ENCODE measurements at places on chromosomes 1 and 21.

- DNase-seq, result no peak
Observed at GRCh38 chr1:70717656-70718055, 306.6 kb downstream of the CTH start.

- no peak for DNase-seq
Observed at GRCh38 chr1:165896277-165896676, 68.9 kb downstream of the UCK2 start.

GRCh38 chr1:244111027-244111426 lies 59.9 kb downstream of the ZBTB18 start:
- no peak for DNase-seq

DNA sequence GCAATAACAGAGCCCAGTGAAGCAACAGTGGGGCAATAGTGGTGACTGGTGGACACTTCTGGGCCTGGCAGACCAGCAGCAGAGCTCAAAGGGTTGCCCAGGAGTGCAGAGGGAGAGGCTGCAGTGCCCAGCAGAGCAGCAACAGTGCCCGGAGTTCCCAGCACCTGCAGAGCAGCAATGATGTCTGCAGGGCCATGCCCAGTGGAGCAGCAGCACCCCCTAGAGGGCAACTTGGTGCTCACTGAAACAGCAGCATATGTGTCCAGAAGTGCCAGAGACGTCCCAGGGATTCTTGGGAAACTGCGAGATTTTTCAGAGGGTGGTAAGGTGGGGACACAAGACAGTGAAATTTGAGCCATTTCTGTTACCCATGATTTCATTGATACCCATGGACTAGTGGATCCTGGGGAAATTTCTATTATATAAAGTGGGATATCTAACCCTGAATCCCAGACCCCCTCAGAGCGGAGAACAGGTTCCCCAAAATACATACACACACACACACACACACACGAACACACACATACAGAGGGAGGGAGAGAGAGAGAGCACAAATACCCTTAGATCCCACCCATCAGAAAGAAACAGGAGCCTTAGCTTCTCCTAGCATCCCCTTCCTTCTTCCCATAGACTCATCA lies 156.9 kb upstream of the GJB5 start:
- peak; percentile 71 for DNase-seq

DNA sequence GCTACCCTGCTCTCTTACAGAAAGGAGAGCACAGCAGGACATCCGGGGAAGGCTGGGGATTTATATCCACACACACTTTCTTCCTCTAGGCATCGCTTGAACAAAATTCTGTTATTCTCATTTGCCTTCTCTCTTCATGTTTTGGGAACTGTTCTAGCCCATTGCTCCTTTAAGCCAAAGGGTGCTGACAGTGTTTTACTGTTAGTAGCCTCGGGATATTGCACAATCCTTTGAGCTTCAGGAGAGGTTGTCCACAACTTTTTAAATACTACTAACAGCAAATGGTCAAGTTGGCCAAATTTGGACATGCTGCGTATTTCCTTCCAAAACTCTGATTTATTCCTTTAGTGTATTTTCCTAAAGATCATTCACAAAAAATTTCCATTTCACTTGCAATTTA lies 579.2 kb upstream of the RGS18 start:
- DNase-seq, result no peak

- no peak for DNase-seq
Observed at GRCh38 chr1:178267646-178268094, 173.8 kb downstream of the RASAL2 start.

GRCh38 chr1:44380666-44381177 lies 24.3 kb upstream of the RNF220 start:
- no peak for DNase-seq

DNA sequence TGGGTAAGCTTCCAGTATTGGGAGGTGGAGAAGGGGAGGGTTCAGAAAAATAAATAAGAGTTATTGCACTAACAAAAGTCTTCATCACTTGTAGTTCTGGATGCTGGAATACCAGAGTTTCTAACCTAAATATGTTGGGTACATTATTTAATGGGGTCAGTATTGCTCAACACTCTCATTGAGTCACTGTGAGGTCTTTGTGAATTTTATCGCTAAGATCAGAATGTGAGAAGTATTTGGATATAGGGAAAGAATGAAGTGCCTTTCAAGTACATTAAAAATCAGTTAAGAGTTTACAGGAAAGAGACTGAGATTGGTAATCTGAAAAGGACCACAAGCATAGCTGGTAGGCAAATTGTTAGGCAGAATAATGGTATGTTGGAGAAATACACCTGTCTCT lies 8.8 kb downstream of the SNRPE start:
- no peak for DNase-seq

- no peak for DNase-seq
Observed at GRCh38 chr1:212920896-212921295, 29.4 kb upstream of the VASH2 start.

DNA sequence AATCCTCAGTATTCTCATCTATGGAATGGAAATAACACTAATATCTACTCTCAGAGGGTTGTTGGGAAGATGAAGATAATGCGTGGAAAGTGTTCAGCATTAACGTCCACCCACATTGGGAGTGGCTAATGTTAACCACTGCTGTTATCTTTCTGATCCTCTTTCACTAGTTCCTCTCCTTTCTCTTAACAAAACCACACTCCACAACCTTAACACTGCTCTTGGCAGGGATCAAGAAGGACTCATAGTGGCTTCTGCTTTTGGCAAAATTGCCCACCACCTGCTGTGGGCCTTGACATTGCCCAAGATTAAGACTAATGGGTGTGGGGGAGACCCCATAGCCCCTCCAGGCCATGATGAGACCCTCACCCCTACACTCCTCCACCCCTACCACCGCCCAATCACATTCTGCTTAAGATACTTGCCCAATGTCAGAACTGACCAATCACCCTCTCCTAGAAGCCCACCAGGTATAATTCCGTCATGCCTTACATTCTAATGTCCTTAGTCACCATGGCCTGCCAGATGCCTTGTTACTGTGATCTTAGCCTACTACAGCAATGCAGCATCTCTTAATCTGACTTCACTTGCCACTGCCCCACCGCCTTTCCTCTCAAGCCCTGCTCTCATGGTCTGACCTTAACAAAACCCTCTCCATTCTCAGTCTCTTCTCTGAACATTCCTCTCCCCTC lies 27.1 kb downstream of the DHCR24 start:
- DNase-seq, result no peak

GRCh38 chr21:21039624-21040170 lies 41.5 kb downstream of the NCAM2 start:
- DNase-seq, result no peak

DNA sequence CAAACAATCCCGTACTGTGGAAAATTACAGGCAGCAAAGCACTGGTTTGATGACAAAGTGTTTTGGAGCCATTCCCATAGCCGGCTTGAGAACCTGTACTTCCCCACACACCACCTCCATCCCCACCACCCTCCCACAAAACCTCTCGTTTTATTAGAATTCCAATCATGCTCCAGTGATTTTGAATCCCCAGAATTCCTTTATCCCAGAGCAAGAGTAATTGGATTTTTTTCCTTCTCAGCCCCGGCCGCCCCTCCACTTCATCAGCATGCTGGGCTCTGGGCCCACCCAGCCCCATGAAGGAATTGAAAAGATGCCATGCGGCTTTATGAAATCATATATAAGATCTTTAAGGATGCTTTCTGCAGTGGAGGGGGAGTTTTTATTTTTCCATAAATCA lies 136.6 kb downstream of the OMA1 start:
- DNase-seq, result no peak

DNA sequence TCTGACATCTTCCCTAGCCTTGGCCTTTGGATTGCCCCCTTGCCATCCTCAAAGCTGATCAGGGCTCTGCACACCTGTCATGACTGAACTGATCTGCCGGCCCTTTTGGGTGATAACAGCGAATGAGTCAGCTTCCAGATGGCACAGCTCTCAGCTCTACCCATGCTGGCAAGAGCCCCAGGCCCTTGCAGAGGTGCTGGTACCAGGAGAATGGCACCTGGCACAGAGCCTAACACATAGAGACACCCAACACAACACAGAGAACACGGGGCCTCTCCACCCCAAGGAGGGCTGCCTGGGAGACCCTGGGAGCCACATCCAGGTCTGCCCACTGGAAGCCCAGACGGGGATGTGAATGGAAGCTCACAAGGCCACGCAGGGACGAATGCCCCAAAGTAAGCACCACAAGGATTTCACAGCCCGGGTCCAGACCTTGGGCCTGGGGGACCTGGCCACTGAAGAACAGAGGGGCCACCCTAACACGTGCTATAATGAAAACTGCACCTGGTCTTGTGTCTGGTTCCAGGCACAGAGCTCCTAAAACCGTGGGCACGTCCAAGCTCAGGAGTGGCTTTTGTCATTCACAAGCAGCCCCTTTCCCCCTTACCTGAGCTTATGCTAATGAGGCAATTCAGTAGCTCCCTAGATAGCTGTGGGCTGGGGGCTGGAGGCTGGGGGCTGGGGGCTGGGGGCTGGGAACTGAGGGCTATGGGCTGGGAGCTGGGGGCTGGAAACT lies 160.5 kb downstream of the NPHP4 start:
- no peak for DNase-seq

GRCh38 chr1:242239398-242239797 lies 240.5 kb upstream of the MAP1LC3C start:
- no peak for DNase-seq

DNA sequence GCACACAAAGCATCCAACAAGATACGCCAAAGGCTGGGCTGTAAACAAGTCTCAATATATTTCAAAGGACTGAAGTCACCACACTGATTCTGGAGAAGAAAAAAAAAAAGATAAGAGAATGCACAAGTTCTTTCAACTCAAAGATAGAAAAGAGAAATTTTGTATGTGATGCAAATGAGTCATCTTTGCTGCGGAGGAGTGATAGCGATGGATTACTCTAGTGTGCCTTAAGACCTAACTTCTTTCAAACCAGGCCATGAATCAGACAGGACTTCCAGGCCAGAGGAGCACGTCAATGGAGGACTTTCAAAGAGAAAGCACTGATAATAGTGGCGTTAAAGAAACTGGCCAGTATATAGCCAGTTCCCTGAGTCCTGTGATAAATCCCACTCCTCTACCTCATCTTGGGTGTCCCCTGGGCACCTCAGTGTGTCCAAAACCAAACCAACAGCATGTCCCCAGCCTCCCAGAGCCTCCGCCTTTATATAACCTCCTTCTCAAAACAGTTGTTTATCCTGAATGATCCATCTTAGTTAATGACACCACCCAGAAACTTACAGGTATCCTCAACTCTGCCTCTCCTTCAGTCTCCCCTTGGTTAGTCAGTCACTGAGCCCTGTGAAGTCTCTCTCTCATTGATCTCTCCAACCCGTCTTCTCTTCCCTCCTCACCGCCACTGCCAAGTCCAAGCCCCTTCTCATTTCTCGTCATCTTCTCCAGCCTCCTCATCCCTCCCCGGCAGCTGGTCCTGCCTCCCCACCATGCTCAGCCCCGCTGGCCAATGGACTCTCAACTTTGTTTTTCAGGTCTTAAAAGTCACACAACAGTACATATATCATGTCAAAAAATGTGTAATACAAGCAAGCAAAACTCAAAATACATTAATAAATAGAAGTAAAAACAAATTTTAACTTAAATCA lies 47.2 kb upstream of the IFFO2 start:
- DNase-seq, result no peak

DNA sequence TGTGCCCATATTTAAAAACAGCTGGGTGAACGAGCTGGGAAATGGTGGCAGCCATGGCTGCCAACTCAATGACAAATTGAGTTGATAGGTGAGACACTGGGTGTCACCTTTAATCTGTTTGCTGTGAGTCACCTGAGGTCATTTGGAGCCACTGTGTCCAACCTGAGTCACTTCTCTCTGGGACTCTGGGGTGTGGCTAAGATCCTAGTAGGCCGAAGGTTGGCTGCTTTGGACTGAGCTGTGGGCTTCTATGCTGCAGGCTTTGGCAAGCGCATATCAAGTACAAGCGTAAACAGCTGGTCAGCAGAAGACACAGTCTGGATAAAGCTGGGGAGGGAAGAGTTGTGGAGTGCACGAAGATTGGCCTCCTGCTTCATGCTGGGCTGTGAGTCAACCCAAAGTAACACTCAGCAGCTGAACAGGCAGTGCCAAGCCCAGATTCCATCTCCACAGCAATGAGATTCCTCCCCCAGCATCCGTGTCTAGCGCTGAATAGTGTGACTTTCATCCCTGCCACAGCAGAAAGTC lies 24.0 kb downstream of the TEX35 start:
- DNase-seq, result no peak

DNA sequence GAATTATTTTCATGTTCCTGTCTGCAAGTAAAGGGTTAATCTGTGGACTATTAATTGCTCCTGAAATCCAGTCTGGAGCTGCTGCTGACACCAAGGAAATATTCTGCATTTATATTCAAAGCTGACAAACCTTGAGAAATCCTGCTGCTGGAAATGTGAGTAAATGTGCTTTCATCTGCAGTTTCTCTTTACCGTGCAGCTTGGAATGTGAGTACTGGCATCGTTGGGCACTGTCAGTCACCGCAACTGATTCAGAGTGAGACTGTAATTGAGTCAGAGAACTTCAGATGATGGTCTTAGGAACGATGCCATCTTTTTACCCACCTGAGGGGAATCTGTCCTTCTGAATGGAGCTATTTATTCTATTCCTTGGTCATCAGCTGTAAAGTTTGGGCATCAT lies 420.6 kb downstream of the SIPA1L2 start:
- DNase-seq, result no peak

DNA sequence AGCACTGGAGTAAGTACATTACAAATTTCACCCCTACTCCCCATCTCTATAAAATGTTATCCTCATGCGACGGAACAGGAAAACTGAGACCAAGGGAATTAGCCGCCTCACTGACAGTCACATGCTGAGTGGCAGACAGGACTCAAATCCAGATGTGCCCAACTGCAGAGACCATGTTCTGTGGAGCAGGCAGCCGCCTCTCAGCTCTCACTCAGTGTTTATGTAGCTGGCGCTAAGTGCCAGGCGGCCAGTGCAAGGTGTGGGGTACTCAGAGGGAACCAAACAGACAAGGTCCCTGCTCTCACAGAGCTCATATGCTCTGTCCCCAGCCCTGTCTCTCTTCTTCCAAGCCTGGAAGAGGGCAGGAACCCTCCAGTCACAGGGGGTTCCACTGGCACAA lies 5.1 kb downstream of the CAPZB start:
- no peak for DNase-seq

GRCh38 chr1:37701051-37701450 lies 8.7 kb downstream of the CDCA8 start:
- no peak for DNase-seq

DNA sequence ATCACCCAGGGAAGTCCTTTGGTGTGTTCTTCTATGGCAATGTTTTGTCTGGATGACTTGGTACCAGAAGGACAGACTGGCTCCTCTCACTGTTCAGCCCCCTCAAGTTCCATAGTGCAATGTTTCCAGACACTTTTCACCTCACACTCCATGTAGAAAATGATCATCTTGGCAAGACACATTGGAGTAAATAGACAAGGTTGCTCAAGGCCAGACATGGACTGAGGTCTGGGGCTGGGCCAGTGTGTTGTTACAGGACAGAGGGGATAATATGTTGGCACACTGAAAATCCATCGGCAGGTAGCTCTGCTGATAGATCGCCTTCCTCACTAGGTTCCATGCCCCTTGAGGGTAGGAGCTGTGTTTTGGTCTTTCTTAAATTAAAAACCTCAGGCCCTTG lies 51.5 kb downstream of the C1orf21 start:
- no peak for DNase-seq

- no peak for DNase-seq
Observed at GRCh38 chr1:32870615-32871363, at the start of gene FNDC5. TSS of gene FNDC5 (minus strand) at chr1:32870912.

- peak; percentile 20 for DNase-seq
Observed at GRCh38 chr21:32484706-32485380, 72.3 kb downstream of the EVA1C start.

Measured in amygdala (tissue), 56 donors.